Fibroblast of lung (primary cell): ENCODE measurements at places on chromosomes 3 and 15. TPM values are rescaled to one million over a fixed set of nuclear protein-coding genes. Genes with fewer than 3 reads are reported as not detected.

DNA sequence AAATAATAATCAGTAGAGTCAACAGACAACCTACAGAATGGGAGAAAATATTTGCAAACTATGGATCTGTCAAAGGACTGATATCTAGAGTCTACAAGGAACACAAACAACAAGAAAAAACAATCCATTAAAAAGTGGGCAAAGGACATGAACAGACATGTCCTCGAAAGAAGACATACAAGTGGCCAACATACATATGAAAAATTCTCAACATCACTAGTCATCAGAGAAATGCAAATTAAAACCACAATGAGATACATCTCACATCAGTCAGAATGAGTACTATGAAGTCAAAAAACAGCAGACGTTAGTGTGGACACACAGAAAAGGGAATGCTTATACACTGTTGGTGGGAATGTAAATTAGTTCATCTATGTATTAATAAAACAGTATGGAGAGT lies 33.7 kb downstream of the SLC2A2 start:
- DNase-seq: peak; percentile 29
- no peak overlapping the region for H3K4me3 ChIP-seq
- H3K27me3 ChIP-seq: no peaks in the 10 kb centered on the region
- H3K36me3 ChIP-seq: no peaks in the 10 kb centered on the region

GRCh38 chr3:66098436-66098835 lies 59.7 kb upstream of the MAGI1 start:
- DNase-seq: peak; percentile 42
- H3K27ac ChIP-seq: no peak overlapping the region
- H3K4me1 ChIP-seq: no peaks in the 10 kb centered on the region
- H3K4me3 ChIP-seq: no peak overlapping the region
- no peaks in the 10 kb centered on the region for H3K36me3 ChIP-seq

GRCh38 chr3:43326891-43327581 lies 40.7 kb downstream of the SNRK start:
- peak; percentile 74 for DNase-seq
- no peaks in the 10 kb centered on the region for H3K4me1 ChIP-seq
- H3K4me3 ChIP-seq: no peak overlapping the region

DNA sequence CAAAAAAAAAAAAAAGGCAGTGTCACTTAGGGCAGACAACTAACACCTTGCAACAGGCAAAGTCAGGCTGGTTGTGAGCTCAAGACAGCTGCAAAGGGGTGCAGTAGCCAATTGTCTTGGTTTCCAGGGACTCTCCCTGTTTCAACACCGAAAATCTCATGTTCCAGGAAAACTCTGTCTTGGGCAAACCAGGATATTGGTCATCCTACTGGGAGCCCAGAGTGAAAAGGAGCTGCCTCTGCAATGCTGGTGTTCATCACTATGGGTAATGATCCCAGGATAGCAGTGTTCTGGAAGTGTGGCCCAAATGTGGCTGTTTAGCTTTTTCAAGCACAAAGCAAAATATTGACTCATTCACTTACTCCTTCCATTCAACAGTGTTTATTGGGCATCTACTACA lies 82.6 kb downstream of the ARHGAP31 start:
- H3K27ac ChIP-seq: no peak overlapping the region
- no peaks in the 10 kb centered on the region for H3K4me1 ChIP-seq
- no peak overlapping the region for H3K4me3 ChIP-seq
- no peak for DNase-seq

DNA sequence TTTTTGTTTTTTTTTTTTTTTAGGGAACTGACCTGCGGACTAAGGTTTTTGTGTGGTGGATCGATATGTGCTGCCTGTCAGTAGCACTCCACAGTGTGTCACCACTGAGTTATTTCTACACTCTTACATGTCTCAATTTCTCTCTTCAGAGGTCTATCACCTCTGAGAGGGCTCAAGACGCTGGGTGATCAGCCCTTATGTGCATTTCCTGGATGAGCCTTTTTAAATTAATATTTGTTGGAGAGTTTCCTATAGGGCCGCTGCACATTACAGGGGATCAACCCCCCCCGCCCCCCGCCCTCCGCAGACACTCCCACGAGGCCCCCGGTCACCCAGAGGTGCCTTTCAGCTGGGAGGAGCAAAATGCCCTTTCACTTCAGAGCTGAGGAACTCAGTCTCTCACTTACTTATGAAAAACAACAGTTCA lies 34.5 kb upstream of the AP4E1 start:
- no peak overlapping the region for H3K4me3 ChIP-seq
- peaks cover 7% of the 10 kb centered on the region for H3K27me3 ChIP-seq
- H3K36me3 ChIP-seq: no peaks in the 10 kb centered on the region
- H3K27ac ChIP-seq: no peak overlapping the region
- H3K4me1 ChIP-seq: no peaks in the 10 kb centered on the region
- peak; percentile 10 for DNase-seq

DNA sequence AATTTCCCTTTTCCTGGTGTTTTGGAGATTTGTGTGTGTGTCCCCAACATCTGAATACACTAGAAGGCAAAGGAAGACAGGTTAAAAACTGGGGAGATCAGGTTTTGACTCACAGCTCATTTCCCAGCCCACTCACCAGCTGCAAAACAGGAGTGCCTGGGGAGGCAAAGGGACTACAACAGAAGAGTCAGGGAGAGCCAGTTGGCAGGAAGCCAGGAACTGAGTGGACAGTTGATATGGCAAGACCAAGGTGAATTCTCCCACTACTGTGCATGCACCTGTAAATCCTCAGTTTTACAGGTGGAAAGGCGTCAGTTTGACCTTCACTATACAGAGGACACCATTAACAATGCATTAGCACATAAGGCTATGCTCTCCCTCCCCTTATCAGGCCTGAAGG lies 901.5 kb upstream of the SEMA6D start:
- H3K27me3 ChIP-seq: no peaks in the 10 kb centered on the region
- DNase-seq: no peak
- H3K27ac ChIP-seq: no peak overlapping the region
- H3K36me3 ChIP-seq: no peaks in the 10 kb centered on the region
- no peaks in the 10 kb centered on the region for H3K4me1 ChIP-seq
- H3K4me3 ChIP-seq: no peak overlapping the region

- DNase-seq: no peak
- H3K4me3 ChIP-seq: no peak overlapping the region
These were observed 59.4 kb downstream of the MYO9A start for GRCh38 chr15:72058585-72058984.

DNA sequence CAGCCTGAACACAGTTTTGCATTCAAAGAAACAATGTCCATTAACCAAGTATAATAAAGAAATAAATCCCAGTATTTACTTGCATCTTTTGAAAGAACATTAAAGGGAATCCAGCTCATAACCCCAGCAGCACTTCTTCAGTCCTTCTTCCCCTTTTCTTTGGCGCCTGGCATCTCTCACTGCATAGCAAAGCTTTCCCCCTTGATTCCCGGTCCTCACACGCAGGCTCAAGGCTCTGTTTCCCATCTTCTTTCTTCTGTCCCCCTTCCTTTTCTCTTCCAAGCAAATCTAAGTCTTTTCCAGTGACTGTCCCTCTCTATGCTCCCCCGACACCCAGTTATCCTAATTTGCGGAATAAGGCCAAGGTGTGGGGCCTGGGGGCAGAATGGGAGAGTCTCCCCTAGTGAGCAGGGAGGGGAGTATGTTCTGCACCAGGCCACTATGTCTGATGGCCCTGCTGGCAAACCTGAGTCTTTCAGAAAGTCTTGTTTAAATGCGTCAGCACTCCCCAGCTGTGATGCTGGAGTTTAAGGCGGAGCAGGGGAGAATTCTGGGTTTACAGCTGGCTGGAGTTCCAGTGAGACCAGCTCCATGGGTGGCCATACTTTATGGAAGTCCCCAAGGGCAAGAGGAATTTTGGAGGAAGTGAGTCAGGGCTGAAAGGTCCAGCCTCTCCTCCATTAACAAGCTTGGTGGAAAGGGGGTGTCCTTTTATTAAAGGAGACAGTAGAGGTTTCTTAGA lies 42.1 kb downstream of the GOLGA6A start:
- peak; percentile 89 for DNase-seq
- peaks cover 16% of the 10 kb centered on the region for H3K36me3 ChIP-seq
- H3K27ac ChIP-seq: peak overlapping the region; percentile 79
- H3K4me3 ChIP-seq: no peak overlapping the region
- peaks cover 27% of the 10 kb centered on the region for H3K4me1 ChIP-seq
- no peaks in the 10 kb centered on the region for H3K27me3 ChIP-seq

DNA sequence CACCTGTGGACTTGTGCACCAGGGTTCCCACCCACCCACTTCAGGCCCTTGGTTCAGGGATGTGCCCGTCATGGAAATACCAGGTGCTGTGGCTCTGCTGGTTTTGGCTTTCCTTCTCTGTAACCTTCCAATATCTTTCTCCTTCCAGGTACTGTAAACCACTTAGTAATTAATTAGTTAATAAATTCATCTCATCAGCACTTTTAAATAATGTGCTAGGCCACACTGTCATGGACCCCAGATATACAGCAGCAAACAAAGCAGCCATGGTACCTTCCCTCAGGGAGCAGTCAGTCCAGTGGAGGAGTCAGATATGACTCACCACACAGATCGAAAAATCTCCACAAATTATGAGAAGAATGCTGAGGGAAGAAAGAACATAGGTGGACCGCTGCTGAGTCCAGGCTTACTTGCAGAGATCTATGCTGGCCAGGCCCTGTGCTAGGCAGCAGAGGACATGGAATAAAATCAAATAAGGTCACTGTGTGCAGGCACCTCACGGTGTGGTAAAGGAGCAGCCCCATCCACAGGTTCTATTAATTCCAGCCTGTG lies 6.8 kb upstream of the GATA2 start:
- no peak overlapping the region for H3K27ac ChIP-seq
- no peaks in the 10 kb centered on the region for H3K36me3 ChIP-seq
- peaks cover 18% of the 10 kb centered on the region for H3K27me3 ChIP-seq
- H3K4me3 ChIP-seq: no peak overlapping the region

DNA sequence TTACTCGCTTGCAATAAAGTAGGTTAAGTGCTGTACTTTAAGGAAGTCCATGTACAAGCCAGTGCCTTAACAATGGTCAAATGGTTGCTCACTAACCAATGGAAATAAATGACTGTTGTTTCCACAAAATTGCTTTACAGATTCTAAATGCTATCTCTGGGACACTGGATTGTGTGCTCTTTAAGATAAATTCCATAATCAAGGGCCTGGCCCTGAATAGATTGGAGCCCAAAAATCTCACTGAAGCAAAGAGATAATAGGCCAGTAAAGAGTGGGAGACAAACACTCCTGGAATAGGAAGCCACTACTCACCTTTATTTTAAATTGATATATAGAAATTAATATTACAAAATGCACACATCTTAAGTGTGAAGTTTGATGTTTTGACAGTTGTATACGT lies 62.4 kb upstream of the GOLGA6B start:
- no peaks in the 10 kb centered on the region for H3K36me3 ChIP-seq
- no peaks in the 10 kb centered on the region for H3K27me3 ChIP-seq
- no peak overlapping the region for H3K27ac ChIP-seq
- no peak overlapping the region for H3K4me3 ChIP-seq

DNA sequence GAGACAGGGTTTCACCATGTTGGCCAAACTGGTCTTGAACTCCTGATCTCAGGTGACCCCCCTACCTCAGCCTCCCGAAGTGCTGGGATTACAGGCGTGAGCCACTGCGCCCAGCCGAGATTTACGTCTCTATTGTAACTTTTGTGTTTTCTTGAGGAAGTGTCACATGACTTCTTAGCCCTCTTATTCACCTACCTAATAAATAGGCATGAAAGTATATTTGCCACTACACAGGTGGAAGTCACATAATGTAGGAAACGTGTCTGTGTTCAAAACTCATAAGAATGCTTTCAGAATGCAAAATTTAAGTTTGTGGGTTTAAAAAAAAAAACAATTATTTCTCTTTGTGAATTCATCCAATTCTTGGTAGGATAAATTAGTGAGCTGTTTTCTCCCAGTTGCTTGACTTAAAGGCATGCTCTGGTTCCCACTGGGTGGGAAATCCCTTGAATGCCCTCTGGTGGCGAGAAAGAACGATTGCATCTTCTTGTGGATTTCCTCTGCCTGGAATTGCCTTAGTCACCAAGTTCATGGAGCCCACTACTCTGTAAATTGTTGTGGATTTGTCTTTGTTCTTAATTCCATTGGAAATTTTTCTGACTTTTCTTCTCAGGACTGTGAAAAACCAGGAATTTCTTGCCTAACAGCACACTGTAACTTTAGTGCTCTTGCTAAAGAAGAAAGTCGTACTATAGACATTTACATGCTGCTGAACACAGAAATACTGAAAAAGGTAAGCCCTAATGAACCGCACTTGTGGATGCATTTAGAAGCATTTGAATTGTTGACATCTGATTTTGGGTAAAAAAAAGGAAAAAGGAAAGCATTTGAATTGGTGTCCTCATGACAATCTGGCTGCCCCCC lies 82.2 kb upstream of the CTDSPL start:
- no peak overlapping the region for H3K27ac ChIP-seq
- DNase-seq: peak; percentile 90
- no peaks in the 10 kb centered on the region for H3K36me3 ChIP-seq
- H3K4me3 ChIP-seq: no peak overlapping the region

The LRTM1 gene
- not detected in 2 replicates for total RNA-seq

The SLC9A9 gene
- 33.9 and 74.0 TPM in 2 replicates for total RNA-seq

The MASP1 gene
- total RNA-seq: 56.2 and 328 TPM in 2 replicates

The CD96 gene
- total RNA-seq: under 0.01 TPM in 1 of 2 replicates, not detected in the other

The TUSC2 gene
- 13.4 and 14.6 TPM in 2 replicates for total RNA-seq

The XYLB gene
- total RNA-seq: 4.6 and 5.1 TPM in 2 replicates

The COPB2 gene
- 216 and 293 TPM in 2 replicates for total RNA-seq

The ZBTB47 gene
- 32.1 and 49.4 TPM in 2 replicates for total RNA-seq

The CLDN1 gene
- 2.6 and 7.1 TPM in 2 replicates for total RNA-seq

The EFHB gene
- 0.83 and 1.0 TPM in 2 replicates for total RNA-seq
